ENCODE measurements at places on chromosomes 3 and 15.

DNA sequence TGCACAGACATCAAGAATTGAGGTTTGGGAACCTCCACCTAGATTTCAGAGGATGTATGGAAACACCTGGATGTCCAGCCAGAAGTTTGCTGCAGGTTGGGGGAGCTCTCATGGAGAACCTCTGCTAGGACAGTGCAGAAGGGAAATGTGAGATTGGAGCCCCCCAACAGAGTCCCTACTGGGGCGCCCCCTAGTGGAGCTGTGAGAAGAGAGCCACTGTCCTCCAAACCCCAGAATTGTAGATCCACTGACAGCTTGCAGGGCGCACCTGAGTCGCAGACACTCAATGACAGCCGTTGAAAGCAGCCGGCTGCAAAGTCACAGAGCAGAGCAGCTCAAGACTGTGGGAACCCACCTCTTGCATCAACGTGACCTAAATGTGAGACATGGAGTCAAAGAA lies 34.6 kb upstream of the EPHA6 start:
- DNase-seq = no peak

- DNase-seq = no peak
Measured at GRCh38 chr3:52739730-52740129, 31.0 kb downstream of the NEK4 start.

DNA sequence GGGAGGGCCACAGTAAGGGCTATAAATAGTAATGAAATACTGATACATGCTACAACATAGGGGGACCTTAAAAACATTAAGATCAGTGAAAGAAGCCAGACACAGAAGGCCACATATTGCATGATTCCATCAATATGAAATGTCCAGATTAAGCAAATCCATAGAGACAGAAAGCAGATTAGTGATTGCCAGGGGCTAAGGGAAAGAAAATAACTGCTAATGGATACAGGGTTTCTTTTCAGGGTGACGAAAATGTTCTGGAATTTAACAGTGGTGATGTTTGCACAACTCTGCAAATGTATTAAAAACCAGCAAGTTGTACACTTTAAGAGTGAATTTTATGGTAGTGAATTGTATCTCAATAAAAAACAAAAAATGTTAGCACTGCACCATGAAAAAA lies 37.0 kb downstream of the PIK3R4 start:
- DNase-seq = no peak

- DNase-seq = no peak
Measured at GRCh38 chr3:99721633-99722007, 83.2 kb downstream of the COL8A1 start.

GRCh38 chr3:2166552-2166951 lies 67.9 kb downstream of the CNTN4 start:
- no peak for DNase-seq

- no peak for DNase-seq
Measured at GRCh38 chr3:72317491-72317890, 530.8 kb downstream of the SHQ1 start.

- DNase-seq = no peak
Measured at GRCh38 chr3:76912841-76913383, 127.0 kb upstream of the ROBO2 start.

GRCh38 chr3:45816544-45816943 lies 20.2 kb upstream of the SLC6A20 start:
- DNase-seq = no peak

- DNase-seq = no peak
Measured at GRCh38 chr3:30309961-30310954, 296.1 kb upstream of the TGFBR2 start.

- DNase-seq = no peak
Measured at GRCh38 chr3:197896421-197896820, 53.6 kb upstream of the RPL35A start.
